ENCODE measurements at places on chromosomes 5 and 9.

DNA sequence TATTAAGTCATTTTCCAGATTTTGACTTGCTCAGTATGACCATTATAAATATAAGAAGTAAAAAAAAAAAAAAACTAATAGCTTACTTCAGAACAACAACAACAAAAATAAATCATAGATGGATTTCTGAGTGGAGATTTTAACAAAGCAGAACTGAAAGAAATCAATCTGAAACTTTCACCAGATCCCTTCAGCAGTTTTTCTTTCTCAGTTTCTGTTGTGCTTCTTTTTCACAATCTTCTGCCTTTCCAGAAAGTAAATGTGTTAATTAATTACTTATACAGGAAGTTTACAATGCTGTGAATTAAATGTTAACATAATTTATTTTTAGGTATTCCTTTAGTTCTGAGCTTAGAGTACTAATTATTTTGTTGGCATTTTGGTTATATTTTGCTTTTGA lies 73.5 kb downstream of the CHSY3 start:
- DNase-seq = no peak

GRCh38 chr9:98385751-98386150 lies 130.3 kb upstream of the TBC1D2 start:
- no peak for DNase-seq

- no peak for DNase-seq
Observed at GRCh38 chr9:76490249-76490990, 31.4 kb downstream of the GCNT1 start.

DNA sequence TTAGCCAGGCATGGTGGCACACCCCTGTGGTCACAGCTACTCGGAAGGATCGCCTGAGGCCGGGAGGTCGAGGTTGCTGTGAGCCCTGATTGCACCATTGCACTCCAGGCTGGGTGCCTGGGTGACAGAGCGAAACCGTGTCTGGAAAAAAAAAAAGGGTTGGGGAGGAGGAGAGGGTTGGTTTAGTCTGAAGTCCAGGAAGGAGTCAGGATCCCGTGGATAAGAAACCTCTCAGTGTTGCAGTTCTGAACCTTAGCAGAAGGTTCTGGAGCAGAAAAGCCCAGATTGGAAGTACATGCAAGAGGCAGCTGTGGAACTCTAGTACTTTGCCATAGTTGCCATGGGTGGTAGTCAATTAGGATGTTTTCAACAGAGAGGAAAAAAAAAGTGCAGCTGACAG lies 125.2 kb upstream of the CPEB4 start:
- no peak for DNase-seq

DNA sequence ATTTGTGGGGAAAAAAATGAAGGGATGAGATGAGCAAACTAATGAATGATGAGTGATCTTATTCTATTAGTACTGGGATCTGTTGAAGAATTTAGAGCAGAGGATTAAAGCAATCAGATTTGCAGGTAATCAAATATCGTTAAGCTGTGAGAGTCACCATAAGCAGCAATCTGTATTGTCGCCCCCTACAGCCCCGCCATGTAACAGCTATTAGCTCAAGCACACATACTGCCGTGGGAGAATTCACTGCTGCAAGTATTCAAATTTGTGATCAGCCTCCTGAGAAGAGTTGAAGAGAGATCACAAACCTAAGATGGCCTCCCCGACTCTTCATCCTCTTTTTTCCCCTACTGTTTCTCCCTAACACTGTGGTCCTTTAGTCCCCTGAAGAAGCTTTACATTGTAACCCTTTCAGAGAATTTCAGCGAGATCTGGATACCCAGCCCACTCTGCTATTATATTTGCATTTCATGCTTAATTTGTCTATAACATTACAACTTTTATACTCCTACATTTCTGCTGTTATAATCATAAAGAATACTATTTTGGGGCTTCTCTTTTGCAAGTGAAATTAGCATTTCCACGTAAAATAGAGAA lies 28.5 kb upstream of the PHF24 start:
- DNase-seq = peak; percentile 4

GRCh38 chr5:28751396-28751795 lies 1713.0 kb upstream of the CDH9 start:
- no peak for DNase-seq

DNA sequence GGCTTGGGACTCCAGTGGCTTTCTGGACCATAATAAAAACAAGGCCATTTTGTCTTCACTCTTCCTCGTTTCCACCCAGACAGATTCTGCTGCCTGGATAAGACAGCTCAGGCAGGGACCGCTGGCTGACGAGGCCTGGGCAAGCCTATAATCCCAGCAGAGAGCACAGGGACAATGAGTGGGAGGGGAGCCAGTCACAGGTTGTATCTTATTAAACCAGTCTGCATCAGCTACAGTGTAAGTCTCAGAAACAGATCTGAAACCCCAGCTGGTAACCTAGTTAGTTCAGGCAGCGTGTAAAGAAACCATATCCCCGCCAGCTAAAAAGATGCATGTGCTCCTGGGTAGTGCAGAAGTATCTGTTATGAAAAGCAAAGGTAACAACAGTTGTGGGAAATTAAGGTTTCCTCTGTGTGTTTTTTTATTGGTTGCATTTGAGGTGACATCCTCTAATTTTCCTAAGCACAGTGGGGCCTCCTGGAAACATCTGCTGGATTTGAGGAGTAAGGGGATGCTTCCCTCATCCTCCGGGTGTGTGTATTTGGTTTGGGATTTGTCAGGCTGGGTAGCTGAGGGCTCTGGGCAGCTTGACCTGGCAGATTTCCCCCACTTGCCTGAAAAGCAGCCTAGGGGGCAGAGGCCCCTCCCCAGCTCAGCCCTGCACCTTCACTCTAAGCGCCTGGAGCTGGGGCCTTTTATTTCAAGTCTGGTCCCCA lies 15.2 kb upstream of the TAL2 start:
- DNase-seq = no peak

- DNase-seq = no peak
Observed at GRCh38 chr5:81893961-81894360, 77.9 kb upstream of the ATG10 start.

- no peak for DNase-seq
Observed at GRCh38 chr9:120559546-120559945, 20.4 kb downstream of the CDK5RAP2 start.

- DNase-seq = no peak
Observed at GRCh38 chr5:173114536-173114935, 29.8 kb upstream of the BNIP1 start.

GRCh38 chr5:22306011-22306410 lies 547.1 kb downstream of the CDH12 start:
- DNase-seq = no peak

DNA sequence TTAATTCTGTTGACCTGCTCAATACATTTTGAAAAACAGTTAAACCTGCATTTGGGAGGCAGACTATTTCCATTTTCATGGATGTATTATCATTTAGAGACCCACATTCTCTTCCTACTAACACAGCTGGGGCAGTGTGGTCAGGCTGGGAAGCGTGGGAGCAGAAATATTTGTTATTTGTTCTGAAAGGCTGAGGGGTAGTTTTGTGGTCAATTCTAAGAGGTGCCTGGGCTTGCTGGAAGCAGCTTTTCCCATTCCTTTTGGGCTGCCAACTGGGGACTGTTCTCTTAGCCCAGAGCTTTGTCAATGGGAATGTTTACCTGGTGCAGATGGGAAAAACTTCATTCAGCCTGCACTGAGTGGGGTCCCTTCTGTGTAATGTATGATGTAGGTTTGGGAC lies 171.4 kb upstream of the DAP start:
- DNase-seq = no peak

DNA sequence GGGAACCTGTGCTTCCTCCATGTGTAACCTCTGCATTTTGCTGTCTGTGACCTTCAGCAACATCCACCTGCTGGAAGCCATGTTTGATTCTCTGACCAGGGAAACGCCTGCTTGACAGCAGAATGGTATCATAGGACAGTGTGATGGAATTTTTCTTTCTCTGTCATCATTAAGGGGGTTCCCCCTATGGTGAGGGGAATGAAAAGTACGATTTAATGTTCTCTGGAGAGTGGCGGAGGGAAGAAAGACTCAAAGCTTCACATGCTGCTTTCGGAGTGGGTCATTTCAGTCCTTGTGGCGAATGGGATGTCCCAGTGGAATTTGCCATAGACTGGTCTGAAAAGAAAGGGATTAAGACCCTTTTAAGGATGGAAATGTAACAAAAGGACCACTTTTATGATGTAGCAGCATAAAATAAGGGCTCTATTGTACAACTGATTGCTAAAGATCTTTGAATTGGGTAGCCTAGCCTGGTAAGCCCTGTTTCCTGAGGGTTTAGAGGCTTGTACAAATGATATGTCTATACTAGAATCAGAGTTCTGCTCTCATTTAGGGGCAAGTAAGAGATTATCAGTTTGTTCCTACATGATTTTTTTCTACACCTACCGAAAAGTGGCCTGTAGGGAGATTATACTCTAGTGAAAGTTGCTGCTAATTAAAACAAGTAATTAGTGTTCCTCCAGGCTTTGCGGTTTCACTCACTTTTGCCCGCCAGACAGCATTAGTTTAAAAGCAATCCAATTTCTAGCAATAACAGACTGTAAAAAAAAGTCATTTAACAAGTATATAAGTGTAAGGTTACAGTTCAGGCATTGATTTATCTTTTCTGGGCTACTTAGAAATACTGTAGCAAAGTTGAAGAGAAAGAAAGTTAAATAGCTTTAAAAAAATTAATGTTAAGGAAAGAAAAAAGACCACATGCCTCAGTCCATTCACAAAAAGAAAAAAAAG lies 904.5 kb downstream of the NR2F1-AS1 start:
- no peak for DNase-seq

DNA sequence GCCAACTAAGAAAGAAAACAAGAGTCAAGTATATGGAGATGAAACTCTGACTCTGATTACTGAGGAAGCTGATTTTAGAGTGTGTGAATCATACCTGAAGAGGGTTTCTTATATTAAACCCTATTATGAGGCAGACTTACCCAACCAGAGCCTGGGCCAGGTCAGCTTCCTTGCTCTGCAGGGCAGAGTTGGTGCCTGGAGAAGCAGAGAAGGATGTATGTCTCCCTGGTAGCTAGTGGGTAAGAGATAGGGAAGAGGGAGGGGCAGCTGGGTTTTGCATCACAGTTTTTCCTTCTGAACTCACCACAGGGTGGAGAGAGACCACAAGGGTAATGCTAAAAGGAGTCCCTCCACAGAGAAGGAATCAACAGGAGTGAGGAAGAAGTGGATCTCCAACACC lies 104.1 kb downstream of the CMYA5 start:
- DNase-seq = no peak

- no peak for DNase-seq
Observed at GRCh38 chr9:98235126-98235525, 20.3 kb downstream of the TBC1D2 start.

GRCh38 chr9:79254900-79255650 lies 316.7 kb upstream of the TLE4 start:
- no peak for DNase-seq

DNA sequence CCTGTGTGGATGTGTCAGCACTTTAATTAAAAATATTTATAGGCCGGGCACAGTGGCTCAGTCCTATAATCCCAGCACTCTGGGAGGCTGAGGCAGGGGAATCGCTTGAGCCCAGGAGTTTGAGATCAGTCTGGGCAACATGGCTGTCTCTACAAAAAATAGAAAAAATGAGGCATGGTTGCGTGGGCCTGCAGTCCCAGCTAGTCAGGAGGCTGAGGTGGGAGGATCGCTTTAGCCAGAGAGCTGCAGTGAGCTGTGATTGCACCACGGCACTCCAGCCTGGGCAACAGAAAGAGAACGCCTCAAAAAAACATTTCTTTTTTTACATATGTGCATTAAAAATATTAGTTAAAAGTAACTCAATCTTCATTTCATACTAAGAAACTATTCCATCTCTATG lies 6.2 kb downstream of the TBC1D9B start:
- no peak for DNase-seq

- DNase-seq = no peak
Observed at GRCh38 chr9:95090023-95090791, 227.3 kb downstream of the FANCC start.

DNA sequence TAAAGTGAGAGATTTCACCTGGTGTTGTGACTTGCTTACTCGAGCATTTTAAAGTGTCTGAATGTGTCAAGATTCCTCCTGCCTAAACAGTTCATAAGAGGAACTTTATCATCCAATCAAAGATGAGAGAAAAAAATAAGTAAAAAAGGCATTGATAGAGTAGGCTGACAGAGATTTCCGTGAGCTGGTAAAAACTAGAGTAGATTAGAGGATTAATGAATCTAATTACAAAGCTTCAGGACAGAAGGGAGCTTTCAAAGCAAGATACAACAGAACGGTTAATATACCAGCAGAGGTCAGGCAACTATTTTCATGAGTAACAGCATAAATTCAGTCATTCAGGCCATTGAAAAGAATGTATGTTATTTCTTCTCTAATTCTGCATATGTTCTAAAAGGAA lies 91.5 kb downstream of the ADAMTS6 start:
- no peak for DNase-seq

GRCh38 chr5:32942225-32942989 lies 231.3 kb downstream of the NPR3 start:
- DNase-seq = no peak

- DNase-seq = no peak
Observed at GRCh38 chr5:137842296-137842695, 25.4 kb upstream of the MYOT start.

DNA sequence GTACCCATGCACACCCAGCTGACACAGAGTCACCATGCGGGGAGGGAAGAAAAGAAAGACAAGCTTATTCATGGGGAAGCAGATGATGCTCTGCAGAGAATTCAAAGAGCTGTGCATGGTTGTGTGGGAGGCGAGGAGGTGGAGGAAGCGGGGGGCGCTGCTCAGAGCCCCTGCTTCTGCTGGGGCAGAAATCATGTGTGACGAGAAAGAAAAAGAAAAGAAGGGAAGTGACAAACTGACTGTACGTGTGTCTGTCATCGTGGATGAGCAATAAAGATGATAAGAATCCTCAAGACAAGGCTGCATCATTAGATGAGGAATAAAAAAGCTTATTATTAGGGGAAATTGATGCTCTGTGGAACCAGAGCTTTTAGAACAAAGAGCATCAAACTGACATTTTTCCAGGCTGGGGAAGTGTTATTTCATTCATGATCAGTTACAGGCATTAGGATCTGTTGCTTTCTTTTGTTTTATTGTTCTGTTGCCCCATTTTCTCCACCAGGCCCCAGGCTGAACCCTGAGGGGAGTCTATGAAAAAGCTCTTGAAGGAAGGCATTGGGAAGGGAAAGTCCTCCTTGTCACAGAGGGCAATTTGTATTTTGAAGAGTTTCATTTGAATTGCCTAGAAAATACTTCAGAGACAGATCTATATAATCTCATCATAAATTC lies 20.3 kb upstream of the SH3RF2 start:
- no peak for DNase-seq

DNA sequence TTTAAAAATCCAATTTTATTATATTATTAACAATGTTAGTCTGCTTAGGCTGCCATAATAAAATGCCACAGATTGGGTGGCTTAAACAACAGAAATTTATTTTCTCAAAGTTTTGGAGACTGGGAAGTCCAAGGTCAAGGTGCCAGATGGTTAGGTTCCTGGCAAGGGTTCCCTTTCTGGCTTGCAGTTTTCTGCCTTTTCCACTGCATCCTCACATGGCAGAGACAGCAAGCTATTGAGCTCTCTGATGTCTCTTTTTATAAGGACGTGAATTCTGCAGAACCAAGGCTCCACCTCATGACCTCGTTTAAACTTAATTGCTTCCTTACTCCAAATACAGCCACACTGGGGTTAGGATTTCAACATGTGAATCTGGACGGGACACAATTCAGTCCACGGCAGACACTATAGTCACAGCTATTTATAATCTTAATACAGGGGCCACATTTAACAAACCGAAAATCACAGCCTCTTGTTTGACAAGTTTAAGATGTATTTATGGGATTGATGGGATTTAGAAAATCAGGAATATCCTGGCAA lies 174.9 kb upstream of the PUM3 start:
- no peak for DNase-seq

- DNase-seq = no peak
Observed at GRCh38 chr9:137402746-137403145, 20.2 kb downstream of the EXD3 start.
